ENCODE measurements at places on chromosomes 12 and 14.

DNA sequence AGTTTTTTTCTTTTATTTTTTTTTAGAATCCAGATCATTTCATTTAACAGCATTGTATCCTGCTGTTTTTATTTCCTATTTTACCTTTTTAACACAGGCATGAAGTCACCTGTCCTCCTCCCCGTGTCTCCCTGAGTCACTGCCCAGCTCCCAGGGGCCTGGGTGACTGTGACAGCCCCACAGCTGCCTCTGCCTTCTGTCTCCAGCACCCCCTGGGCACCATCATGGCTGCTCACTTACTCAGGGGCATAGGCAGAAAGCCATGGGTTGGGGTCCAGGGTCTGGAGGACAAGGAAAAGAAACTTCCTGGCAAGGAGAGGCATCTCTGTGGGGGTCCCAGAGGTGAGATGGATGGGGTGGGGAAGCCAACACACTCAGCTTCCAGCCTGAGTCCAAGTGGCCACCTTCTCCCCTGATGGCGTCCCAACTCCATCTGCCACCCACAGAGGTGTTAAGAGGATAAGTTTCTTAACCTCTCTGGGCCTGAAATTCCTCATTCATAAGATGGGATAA is 25.3 kb downstream of the TMEM63C start:
- DNase-seq = peak; percentile 54

DNA sequence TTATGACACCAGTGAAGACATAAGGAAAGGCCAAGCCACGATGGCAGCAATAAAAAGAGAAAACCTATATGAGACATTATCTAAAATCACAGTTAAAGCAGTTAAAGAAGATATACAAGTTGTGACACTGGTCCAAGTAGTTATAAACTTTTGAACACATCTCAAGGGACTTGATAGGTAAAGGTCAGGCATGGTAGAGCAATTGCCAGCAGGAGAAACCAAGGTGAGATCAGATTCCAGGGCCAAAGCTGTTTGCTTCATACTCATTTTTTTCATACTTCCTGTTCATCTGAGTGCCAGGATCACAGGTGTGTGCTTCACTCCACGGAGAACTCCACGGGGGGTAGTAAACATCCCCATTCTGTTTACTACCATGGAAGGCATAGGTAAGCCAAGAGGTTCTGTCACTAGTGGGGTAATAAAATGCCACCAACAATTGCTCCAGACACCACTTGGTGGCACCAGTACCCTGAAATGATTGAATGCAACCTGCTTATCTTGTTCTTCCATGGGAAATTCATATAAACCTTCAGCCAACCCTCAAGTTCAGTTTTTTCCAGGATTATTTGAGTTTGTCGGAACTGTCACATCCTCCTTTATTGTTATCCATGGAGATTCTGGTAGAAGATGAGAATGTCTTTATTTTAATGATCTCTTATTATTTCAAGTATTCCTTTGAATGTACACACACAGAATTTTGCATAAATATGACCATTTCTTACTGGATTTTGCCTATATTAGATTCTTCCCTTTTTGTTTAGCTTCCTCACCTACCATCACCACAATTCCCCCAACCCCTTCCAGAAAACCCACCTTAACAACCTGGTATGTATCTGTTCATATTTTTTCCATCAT is 59.2 kb upstream of the TSPAN8 start:
- DNase-seq = no peak

DNA sequence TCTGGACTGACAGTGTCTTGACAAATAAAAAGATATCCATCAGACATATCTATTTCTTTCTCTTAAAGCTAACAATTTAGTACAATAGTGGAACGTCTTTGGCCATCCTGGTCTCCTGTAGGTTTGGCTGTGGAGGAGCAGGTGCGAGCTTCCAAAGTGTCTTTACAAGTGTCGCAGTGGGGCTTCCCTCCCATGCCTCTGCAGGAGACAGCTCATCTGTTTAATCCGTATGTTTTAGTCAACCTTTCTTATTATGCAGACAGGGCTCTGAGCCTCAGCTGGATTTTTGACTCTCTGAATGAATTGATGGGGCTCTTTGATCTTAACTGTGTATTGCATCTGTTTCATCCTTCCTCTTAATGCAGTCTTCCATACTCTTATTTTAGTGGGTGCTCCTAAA is 57.5 kb downstream of the RMST start:
- no peak for DNase-seq

GRCh38 chr14:54314365-54315104 is 82.3 kb upstream of the CDKN3 start:
- no peak for DNase-seq

- no peak for DNase-seq
Measured at GRCh38 chr12:69910694-69911093, 85.7 kb downstream of the MYRFL start.

GRCh38 chr14:47297374-47297773 is 378.0 kb downstream of the MDGA2 start:
- DNase-seq = no peak

DNA sequence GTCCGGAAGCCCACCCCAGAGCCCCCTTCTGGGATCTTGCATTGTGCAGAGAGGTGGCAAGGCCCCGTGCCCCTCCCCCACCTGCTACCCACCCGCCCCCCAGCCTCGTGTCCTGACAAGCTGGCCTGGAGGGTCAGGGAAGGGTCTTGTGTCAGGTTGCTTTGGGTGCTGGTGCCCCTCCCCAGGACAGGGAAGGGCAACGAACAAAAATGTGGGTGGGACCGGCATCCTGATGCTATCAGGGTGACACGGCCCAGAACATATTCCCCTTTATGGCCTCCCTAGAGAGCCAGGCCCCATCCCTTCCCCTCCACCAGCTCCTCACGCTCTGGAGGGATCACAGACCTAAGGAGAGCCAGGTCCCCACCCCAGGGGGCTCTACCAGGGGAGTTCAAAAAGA is 38.7 kb upstream of the TMEM179 start:
- DNase-seq = no peak

DNA sequence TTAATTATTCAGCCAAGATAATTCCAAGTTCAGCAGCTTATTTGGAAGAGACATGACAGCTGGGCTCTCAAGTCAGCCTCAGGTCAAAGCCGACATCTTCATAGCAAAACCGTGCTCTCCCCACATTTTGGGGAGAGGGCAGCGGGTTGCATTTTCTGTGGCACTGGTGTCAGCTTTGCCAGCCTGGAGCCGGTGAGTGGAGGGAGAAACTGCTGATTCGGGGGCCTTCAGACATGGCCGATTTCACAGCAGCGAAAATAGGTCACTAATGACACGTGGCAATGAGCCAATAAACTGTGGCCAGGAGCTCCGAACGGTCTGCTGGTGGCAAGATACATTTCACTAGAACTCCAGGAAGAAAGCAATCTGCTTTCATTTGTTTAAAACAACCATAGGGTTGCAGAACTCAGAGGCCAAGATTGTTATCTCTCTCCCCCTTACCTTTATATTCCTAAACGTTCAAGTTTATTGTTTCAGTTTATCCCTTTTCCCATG is 173.2 kb downstream of the CAND1 start:
- peak; percentile 18 for DNase-seq

DNA sequence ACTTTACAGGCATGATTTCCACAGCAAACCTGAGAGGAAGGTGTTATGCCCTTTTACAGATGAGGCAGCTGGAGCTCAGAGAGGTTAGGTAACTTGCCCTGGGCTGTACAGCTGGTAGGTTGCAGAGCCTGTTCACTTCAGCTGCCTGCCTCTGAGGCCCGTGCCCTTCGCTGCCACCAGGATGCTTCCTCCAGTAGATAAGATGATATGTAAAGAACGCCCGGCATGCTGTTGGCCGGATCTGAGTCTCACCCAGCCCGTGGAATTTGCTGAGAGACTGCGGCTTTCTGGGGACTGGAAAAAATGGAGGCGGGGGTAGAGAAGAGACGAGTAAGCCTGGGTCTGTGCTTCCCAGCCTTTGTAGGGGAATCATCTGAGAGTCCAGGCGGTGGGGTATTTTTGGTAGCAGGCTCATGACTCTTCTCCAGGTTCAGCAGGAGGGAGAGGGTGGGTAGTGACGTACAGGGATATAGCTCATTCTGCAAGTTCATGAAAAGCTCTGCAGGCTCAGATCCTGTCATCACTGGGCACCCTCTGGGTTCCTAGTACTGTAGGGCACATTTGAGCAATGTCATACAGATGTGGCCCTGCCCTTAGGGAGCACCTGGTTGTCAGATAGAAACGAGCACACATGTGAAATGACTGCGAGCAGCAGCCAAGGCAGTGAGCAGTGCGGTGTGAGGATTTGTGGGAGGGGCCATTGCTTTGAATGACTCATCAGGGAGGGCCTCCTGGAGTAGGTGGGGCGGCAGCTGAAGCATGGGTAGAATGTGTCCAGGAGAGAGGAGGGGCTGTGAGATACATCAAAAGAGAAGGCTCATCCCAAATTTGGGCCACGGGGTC is 159.4 kb downstream of the TSPAN9 start:
- no peak for DNase-seq

DNA sequence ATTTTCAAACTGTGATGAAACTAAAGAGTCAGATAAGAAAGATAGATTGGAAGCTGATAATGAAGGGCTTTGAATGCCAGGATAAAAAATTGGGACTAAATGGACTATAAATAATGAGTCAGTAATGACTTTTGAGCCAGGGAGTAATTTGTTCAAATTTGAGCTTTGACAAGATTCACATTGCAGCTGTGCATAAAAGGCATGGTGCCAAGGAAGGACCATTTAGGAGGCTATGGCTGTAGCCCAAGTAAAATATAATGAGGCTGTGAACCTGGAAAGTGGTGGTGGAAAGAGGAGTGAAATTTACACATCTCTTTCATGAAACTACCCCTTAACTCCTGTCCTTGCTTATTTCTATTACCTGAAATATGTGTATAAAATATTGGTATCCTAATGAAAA is 218.5 kb downstream of the SLC6A15 start:
- no peak for DNase-seq

DNA sequence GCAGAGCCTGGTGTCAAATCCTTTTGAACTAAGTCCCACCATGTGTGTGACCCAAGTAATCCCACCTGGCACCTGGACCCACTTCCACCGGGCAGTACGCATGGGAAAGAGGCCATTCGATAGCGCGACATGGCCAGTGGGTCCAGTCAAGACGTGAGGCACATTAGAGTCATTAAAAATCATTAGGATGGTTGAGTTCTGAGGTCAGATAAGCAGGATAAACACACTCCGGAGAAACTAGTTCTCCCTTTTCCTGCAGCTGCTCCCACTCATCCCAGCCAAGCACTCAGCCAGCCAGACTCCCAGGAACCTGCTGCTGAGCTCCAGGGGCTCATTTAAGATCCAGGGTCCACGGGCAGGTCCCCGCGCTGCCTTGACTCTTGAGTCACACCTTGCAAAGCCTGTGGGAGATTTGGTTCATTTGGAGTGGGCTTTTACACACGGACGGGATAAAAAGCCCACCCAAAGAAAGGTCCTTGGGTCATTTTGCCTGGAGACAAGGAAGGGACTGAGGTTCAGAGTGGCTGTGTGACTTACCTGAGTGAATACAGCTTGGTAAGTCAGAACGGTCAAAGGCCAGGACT is 313.9 kb downstream of the BCL11B start:
- no peak for DNase-seq

DNA sequence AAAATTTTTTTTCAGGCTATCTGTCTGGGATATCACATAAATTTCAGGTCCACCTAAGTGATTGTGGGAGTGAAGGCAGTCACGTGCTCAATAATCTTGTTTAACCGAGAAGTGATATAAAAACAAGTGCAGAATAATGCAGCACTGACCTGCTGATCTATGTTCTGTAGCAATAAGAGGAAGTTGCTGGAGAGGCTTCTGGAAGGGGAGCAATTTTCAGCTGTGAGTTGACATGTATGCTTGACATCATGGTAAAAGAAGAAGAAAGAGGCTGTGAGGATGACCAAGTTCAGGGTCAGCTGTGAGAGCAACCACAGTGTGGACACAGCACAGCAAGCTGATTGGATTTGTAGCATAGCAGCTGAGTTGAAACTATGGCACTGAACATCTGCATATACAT is 172.0 kb upstream of the PELI2 start:
- no peak for DNase-seq

- DNase-seq = no peak
Measured at GRCh38 chr14:54640506-54640905, 73.6 kb downstream of the SAMD4A start.

GRCh38 chr14:49733836-49734235 is 34.1 kb upstream of the KLHDC2 start:
- no peak for DNase-seq

- no peak for DNase-seq
Measured at GRCh38 chr12:131082290-131083194, 128.8 kb downstream of the ADGRD1 start.

DNA sequence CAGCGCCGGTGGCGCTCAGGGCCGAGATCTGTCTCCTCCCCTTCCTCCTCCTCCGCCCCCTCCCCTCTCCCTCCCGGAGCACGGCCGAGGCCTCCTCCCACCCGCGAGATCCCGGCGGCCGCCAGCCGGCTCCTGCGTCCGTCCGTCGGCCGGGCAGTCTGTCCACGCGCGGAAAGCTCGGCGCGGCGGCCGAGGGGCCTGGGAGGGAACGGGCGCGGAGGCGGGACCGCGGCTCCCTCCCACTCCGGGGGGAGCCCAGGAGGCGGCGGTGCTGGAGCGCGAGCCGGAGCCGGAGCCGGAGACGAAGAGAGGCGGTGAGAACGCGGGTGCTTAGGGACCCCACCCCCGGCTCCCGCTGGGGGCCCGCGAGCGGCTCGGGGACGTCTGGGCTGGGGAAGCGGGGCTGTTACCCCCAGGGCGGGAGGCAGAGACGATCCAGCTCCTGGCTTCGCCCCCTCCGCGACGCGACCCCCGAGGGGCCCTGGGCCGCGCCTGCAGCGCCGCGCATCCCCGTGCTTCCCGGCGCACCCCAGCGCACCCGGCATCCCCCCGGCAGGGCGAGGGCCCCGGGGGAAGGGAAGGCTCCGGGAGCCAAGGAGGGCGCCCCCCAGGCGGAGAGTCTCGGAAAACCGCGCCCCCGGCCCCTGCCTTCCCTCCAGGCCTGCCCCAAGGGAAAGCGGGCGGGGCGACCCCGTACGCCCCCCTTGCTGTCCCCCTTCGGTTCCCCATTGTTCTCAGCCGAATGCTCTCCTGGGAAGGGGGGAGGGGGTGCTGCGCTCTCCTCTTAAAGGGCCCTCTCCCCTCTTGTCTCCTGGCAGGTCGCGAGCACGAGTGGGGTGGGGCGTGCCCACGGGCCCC is at the start of gene DTX1:
Gene DTX1, plus strand, starts transcription at position 100 of the 858 bp plus-strand sequence. CDS start 1,463 bp downstream, outside the sequence.
- DNase-seq = peak; percentile 70

DNA sequence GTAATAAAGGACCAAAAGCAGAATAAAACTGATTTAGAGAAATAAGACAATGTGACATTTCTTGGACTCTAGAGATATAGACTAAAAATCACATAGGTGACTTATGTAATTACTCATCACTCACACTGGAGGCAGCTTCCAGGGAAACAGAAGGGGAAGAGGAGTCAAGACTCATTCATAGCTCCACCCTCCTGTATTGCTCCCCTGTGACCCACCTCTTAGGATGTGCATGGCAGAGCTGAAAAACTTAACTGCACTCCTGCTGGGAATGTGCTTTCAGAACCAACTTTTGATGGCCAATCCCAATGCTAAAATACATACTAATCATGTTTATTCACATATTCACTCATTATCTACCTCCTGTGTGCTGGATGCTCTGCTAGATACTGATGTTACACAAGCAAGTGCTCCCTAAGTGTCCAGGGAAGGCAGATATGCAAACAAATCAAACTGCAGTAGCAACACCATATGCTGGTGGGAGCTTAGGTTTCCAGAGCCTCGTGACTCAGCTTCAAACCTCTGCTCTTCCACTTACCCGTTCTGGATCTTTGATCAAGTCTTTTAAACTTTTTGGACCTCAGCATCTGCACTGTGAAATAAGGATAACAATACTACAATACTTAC is 316.1 kb downstream of the GALC start:
- DNase-seq = no peak

Measured in D721Med (cell line).